DMS 273 treated with DMSO at 0.1 percent for 48 hours (cell line): ENCODE measurements at places on chromosomes 5 and 9.

- DNase-seq, result no peak
Observed at GRCh38 chr9:36858805-36859375, 175.2 kb downstream of the PAX5 start.

GRCh38 chr9:93219692-93220091 is 35.8 kb downstream of the WNK2 start:
- DNase-seq, result no peak

DNA sequence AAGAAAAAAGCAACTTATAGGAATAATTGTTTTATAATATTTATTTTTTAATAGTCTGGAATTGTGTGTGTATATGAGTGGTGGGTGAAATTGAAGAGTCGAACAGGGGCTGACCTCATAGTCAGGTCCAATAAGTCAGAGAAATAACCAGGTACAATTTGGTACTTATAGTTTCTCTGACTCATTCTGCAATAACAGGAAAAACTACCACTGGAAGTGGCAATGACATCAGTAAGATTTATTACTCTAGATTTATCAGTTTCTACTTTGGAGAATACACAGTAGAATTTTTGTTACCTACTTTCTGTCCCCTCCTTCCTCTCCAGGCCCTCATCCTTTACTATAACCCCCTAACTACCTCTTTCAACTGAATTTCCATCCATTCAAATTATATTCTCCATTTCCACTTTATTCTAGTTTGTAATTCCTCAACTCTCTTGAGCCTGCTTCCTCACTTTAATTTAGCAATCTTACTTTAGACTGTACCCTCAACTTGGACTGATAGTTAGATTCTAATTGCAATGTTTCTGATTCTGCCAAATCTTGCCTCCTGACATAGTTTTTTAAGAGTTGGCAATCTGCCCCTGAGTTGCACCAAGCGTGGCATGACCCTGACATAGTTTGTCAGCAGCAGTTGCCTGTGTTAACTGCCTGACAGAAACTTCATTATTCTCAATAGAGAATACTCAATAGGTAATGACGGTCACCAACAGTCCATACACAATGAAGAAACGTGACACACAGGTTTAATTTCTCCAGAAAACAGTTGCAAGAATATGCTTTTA is 475.3 kb upstream of the RIOK2 start:
- no peak for DNase-seq

DNA sequence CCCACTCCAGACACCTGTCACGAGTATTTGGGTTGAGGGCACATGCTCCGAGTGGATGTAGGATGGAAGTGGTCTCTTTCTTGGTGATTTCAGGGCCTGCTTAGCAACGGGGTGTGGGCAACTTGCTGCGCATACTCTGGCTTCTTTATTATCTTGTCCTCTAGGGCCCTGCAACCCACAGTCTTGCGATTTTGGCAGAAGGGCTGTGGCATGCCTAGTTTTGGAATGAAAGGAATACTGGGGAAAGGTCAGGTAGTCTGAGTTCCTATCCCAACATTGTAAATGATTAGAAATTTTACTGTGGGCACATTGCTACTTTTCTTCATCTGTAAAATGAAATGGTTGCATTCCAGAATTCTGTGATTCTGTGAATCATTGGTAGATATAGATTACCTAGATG is 74.3 kb downstream of the ACTBL2 start:
- no peak for DNase-seq

GRCh38 chr5:146521403-146522106 is 5.6 kb upstream of the GPR151 start:
- DNase-seq, result no peak

DNA sequence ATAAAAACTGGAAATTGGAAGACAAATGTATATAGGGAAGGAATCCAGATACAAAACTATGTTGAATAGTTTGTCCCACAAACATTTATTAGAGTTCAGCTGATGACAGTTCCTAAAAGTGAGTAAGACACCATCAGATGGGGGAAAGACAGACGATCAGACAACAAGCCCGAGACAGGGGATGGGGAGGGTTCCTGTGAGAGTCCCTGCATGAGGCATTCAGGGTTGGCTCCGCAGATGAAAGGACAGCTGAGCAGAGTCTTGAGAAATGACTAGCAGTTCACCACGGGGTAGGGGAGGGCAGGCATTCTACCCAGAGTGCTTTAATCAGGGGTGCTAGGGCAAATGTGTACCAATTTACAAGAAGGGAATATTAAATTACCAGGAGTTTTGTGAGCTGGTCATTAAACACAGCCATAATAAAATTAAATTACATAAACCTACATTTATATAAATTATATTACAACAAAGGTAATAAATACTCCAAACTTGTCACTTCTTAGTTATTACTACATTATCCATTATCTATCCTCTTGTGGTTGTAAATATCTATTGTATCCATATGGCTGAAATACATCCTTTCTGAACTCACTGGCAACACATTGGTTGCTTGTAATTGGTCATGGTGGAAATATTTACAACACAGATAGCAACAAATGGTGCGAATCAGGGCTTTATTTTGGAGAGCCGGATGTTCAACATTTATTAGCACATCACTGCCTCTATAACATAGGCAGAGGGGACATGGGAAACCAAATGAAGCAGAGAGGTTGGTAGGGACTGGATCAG is 27.8 kb downstream of the TNFSF15 start:
- DNase-seq, result no peak

GRCh38 chr5:16856531-16856930 is 79.6 kb downstream of the MYO10 start:
- DNase-seq, result no peak

GRCh38 chr5:38724301-38725030 is 121.3 kb upstream of the OSMR start:
- no peak for DNase-seq

GRCh38 chr5:65478336-65478735 is 3.4 kb downstream of the ADAMTS6 start:
- DNase-seq, result no peak

GRCh38 chr5:15864536-15865215 is 314.9 kb downstream of the MARCHF11 start:
- DNase-seq, result no peak
